Stimulated activated naive CD8-positive, alpha-beta T cell treated with anti-CD3 and anti-CD28 coated beads, Interleukin-15, Interleukin-2, amounts not matched to agents 100 U/mL and 50 U/mL, for 24 hours (primary cell): ENCODE measurements at places on chromosomes 2 and 18.

- DNase-seq, result no peak
These were observed 1.4 kb upstream of the CAPN13 start for GRCh38 chr2:30808695-30809094.

DNA sequence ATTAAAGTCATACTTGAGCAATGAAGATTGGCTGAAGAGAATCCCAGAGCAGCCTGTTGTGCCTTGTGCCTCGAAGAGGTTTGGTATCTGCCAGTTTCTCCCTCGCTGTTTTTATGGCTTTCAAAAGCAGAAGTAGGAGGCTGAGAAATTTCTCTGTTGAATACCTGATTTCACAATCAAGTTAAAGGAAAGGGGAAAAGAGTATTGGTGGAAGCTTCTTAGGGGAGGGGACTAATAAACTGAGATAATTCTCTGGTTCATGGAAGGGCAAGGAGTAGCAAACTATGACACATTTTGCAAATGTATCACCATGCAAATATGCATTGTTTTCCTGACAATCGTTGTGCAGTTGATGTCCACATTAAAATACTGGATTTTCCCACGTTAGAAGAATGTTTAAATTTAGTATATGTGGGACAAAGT is at the start of gene IL1B:
IL1B (minus strand) TSS at position 85 of the 423 bp plus-strand sequence. CDS start 550 bp downstream, outside the sequence.
- DNase-seq, result no peak

- no peak for DNase-seq
These were observed 55.6 kb upstream of the ACMSD start for GRCh38 chr2:134782792-134783191.

GRCh38 chr2:217685255-217685605 is 317.6 kb downstream of the TNS1 start:
- no peak for DNase-seq

DNA sequence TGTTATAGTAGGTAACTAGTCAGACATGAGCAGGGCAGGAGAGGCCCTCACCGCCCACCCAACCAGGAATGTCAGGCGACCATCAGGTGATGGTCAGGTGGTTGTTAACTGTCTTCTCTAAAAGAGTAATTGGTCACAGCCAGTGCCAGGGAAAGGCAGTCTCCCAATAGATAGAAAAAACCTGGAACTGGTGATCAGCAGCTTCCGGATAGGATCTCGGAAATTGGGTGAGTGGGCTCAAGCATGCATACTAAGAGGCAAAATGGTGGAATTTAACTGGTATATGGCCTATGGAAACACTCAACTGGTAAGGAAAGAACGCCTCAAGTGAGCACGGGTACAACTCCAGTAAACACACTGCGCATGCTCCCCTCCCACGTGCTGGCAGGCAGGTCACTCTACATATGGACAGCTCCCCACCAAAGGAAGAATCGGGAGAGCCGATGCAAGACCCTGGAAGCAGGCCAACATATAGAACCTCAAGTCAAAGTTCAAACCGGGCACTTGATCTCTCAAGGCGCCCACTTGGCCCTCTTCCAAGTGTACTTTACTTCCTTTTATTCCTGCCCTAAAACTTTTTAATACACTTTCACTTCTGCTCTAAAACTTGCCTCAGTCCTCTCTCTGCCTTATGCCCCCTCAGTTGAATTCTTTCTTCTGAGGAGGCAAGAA is 43.5 kb upstream of the TMEM131 start:
- no peak for DNase-seq

DNA sequence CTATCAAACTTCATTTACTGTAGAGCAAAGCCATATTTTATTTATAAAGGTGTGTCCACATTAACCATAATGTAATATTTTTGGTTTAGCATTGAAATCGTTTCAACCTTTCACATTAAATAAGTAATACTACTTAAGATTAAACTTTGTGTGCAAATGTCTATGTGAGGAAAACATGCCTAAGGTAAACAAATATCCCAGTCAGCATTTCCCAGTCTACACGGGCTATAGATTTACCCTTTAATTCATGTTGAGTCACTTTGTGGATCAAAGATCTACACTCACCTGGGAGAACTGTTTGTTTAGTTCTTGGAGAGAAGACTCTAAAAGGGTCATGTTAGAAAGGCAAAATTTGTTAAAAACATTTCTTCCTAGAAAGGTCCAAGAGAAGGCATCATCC is 89.1 kb downstream of the ABCA12 start:
- DNase-seq, result no peak

DNA sequence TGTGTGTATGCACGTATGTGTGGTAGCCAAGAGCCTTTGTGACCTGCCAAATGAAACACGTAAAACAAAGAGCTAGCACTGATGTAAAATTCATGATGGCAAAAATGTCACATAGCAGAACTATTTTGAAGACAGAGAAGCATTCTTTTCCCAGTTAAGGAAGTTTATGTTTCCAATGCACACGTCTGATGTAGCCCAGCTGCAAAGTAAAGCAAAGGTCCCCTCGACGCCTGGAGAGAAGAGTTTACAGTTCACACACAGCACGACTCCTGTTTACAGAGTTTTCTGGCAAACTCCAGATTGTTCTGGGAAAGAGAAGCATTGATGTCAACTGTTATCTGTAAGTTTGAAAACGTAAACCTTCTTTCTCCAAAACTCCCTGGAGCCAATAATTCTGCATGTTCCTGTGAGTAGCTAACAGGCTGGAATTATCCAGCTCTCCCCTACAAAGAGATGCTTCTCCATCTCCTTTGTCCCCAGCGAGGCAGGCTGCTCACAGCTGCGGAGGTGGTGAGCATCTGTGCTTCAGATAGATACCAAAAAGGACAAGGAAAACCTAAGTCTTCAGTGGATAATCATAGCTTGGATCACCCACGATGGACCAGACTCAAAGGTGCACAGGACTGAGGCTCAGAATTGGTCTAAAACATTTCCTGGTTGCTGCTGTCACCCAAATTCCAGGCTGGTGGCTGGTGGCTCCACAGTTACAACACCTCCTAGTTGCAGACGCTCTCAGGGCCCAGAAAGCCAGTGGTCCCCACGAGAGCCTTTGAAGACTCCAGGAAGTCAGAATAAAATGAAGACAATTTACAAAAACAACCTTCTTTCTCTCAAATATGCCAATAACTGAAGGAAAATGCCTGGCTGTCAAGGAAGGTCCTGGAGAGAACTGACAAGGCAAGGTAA is 87.4 kb downstream of the COL6A3 start:
- no peak for DNase-seq

- DNase-seq, result no peak
These were observed 88.0 kb downstream of the TEX51 start for GRCh38 chr2:126986631-126987187.

DNA sequence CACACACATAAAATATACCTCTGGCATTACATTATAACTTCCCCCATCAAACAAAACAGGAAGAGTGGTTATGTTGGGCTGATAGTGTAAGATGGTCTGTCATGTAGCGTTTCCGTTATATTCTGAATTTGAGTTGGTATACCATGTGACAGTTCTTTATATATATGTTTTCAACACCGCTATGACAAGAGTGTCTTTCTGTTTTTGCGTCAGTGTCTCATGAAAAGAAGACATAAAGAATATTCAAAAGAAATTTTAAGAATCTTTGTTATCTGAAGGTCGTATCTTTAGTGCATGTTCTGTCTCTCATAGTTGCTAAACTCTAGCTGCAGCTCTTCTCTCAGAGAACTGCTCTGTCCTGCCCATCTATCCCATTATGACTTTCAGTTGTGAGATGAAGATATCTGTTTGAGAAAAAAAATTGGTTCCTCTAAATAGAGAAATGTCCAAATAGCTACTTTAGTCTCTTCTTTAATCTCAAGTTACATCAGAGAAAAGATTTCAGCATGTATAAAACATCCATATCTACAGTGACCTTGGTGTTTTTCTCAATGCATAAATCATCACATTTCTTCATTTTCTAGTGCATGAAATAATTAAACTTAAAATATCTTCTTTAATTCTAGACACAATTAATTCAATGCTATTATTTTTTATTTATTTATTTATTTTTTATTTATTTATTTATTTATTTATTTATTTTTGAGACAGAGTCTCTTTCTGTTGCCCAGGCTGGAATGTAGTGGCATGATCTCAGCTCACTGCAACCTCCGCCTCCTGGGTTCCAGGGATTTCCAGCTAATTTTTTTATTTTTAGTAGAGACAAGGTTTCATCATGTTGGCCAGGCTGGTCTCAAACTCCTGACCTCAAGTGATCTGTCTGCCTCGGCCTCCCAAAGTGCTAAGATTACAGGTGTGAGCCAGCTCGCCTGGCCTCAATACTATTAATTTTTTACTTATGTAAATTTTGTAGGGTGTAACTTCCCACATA is 24.3 kb upstream of the PSME4 start:
- no peak for DNase-seq

DNA sequence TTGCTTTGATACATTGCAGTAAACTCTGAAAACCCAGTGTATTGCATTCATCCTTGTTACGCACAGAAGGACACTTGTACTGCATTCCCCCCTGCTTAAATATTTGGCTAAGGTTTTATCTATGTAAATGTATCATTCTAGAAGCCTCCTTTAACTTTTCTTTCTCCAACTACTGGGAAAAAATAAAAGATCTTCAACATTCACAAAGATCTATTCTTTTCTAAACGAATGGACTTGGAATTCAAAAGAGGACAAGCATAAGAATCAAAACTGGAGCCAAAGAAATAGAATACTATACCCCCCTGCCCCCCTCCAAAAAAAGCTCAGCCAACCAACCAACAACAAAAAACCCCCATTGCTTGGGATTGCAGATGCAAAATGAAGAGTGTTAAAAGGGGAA is 136.9 kb downstream of the EPHA4 start:
- no peak for DNase-seq

GRCh38 chr2:58727981-58728656 is 487.0 kb upstream of the FANCL start:
- DNase-seq, result no peak

DNA sequence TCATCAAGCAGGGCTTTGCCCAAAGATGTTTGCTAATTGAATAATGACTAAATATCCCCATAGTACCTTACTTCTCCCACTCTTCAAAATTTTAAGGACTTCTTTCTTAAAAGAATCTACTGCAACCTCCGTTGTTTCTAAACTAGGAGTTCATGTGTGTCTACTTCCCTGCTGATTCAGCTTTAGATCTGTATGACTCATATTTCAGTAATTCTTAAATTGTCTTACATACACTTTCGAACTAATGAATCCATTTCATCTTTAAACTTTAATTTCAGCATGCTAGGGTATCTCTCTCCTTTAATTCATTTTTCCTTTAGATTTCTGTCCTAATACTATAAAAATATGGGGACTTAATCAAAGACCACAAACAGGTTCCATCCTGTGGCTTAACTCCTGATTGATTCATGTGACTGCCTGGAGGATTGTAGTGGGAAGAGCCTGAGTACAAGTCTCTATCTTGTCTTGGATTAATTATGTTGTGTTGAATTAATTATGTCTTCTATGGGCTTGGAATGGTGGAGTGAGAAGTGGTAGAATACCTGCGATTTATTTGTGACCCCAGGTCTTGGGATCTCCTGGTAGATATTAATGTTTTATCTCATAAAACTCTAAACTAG is 24.9 kb upstream of the COL5A2 start:
- DNase-seq, result no peak

GRCh38 chr2:79796641-79797040 is 283.8 kb downstream of the CTNNA2 start:
- no peak for DNase-seq
